ENCODE measurements at places on chromosomes 2 and 18.

GRCh38 chr18:78768656-78769501, 210.7 kb upstream of the SALL3 start:
- DNase-seq = no peak

DNA sequence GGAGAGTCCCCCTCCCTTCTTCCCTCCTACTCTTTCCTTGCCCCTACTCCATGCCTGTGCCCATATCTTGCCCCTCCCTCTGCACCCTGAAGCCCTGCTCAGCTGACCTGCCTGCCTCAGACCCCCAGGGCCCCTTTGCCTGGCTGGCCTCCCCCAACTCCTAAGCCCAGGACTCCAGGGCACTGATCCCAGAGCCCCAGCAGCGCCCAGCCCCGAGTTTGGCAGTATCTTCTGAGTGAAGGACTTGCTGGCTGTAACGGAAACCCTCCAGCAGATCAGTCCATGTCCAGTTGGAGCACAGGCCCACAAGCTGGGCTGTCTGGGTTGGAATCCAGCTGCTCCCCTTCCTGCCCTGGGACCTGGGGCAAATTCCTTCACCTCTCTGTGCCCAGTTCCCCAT, 46.0 kb downstream of the MCFD2 start:
- DNase-seq = no peak

DNA sequence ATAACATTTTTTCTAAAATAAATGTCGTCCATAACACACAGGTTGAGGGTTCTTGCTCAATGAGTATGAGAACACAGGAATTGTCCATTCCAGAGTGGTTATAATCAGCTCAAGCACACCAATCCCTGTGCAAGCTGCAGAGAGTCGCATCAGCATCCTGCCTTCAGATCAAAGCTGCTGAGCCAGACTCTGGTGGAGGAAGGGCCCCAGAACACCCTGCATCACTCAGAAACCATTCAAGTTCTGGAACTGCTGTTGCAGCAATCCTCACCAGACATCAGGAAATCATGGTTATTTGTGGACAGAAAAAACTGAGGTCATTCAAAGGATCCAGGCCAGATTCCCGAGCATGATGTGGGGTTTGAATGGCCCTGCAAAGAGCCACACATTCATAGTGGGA, 44.5 kb downstream of the DNER start:
- DNase-seq = no peak

GRCh38 chr2:201343559-201343958, 13.6 kb downstream of the FLACC1 start:
- no peak for DNase-seq

- DNase-seq = no peak
Measured at GRCh38 chr2:191385416-191386160, 140.4 kb downstream of the MYO1B start.

GRCh38 chr2:241571821-241572620, 13.5 kb downstream of the BOK start:
- no peak for DNase-seq

DNA sequence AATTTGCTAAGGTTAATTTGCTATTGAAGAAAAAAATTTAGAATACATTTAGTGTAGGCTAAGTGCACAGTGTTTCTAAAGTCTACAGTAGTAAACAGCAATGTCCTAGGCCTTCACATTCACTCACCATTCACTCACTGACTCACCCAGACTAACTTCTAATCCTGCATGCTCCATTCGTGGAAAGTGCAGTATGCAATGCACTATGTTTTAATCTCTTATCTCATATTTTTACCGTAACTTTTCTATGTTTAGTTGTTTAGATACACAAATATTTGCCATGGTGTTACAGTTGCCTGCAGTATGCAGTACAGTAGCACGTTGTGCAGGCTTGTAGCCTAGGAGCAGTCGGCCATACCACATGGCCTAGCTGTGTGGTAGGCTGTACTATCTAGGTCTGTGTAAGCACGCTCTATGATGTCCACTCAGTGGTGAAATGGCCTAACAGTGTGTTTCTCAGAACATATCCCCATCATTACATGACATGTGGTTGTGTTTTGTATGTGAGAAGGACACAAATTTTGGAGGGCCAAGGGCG, 18.1 kb upstream of the RFX8 start:
- DNase-seq = no peak

DNA sequence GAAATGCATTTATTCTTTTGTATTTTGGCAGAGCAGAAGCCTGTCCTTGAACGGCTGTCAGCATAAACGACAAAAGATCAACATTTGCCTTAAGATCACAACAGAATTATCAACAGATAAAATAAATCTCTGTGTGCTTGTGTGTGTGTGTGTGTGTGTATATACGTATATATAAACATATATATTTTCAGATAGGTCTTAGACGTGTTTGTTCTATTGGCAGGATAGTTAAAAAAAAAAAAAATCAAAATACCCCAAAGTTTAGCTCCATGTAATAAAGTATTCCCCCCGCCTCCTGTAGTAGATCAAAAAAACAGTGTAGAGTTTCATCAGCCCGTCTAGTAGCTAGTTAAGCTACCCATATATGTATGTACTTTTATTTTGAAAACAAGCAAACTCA, 107.9 kb downstream of the CHN1 start:
- DNase-seq = no peak

DNA sequence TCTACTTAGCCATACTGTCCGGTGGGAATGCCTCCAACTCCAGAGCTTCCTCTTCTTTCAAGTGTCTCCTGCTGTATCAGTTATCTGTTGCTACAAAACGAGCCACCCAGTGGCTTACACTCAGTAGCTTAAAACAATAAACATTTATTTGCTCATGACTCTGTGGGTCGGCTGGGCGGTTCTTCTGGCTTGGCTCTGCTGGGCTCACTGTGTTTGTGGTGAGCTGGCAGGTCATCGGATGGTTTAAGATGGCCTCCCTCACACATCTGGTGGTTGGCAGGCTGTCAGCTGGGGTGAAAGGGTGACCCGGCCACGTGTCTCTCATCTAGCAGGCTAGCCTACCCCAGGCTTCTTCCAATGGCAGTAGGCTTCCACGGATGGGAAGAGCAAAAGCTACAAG, 122.4 kb upstream of the SLC1A4 start:
- DNase-seq = no peak

DNA sequence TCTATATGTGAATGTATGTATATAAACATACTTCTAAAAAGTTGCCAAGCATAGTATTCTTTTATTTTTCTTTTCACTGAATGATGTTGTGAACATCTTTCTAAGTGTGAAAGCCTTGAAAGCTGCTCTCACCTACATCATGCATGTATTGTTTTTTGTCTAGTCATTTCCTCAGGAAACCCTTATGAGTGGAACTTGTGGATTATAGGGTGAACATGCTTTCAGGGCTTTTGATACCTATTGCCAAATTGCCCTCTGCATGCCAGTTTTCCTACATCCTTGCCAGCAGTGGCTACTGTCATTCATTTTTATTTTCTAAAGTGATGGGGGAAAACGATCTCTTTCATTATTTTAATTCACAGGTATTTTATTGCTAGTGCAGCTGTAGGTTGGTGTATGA, 78.3 kb downstream of the ADAM23 start:
- no peak for DNase-seq

GRCh38 chr2:69097148-69097610, 84.2 kb downstream of the ANTXR1 start:
- DNase-seq = no peak

- DNase-seq = no peak
Measured at GRCh38 chr18:11999429-11999828, 18.1 kb downstream of the IMPA2 start.

GRCh38 chr18:22180722-22181121, 11.3 kb downstream of the GATA6 start:
- no peak for DNase-seq

- no peak for DNase-seq
Measured at GRCh38 chr2:106531676-106532214, 44.6 kb downstream of the CD8B2 start.

DNA sequence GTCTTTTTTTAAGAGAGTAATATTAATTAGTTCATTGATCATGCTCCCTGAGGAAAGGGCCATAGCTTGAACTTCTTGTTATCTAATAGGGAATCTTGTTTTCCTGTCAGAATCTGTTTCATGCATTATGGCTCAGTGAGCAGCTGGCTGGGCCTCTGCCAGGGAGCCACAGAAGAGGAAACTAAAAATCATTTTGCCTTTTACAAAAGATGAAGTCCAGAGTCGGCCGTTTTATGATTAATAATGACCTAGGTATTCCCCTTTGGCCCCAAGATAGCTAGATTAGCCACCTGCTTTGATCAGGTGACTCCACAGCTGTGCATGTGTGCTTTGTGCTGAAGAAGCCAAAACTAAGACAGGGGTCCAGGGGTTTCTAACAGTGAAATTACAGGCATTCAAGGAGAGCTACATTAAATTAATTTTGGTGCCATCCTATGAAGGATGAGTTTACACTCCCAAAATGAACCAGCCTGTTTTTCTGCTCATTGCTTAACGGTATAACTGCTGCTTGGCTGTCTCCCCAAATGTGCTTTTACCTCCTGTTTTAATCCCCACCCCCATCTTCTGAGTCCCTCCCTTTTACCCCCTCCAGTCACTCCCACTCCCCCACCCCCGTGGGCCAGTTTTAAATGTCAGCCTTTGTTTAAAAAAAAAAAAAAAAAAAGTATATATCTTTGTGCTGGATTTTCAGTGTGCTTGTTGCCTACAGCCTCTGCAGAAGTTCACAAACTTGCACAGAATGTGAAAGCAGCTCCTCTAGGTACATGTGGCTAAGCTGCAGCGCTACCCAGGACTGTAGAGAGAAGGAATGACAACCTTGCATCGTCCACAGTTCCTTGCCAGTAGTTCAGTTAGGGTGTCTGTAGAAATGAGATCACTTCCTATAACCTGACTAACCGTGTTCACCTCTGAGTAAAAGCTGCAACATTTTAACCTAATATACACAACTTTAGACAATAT, 93.1 kb downstream of the CABLES1 start:
- no peak for DNase-seq

DNA sequence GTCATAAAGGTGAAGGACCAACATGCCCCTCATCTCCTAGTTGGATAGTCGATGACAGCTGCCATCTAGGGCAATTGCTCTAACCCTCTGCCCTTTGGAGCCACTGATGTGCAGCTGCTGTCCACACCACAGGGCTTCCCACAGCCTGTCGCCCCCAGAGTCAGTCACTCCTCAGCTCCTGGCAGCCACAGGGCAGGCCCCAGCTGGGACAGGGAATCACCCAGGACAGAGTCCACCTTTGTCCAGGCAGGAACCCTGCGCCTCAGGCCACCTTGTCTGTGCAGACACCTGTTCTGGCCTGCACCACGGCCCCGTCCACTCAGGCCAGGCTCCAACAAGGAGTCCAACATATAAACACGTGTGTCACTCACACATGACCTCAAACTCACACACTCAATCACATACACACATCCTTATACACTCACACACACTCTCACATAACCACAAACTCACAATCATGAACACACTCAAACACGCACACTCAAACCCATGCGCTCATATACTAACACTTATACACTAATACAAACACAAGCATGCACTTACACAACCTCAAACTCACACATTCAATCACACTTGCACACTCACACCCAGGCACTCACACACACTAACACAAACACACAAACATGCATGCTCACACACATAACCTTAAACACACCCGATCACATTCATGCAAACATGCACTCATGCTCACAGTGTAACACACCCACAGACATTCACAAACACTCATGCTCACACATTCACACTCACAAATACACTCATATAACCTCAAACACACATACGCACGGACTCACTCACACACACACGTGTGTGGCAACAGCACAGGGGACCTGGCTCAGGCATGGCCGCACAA, 29.7 kb downstream of the HDAC4 start:
- DNase-seq = no peak

- no peak for DNase-seq
Measured at GRCh38 chr2:57218206-57218605, 828.4 kb upstream of the VRK2 start.

DNA sequence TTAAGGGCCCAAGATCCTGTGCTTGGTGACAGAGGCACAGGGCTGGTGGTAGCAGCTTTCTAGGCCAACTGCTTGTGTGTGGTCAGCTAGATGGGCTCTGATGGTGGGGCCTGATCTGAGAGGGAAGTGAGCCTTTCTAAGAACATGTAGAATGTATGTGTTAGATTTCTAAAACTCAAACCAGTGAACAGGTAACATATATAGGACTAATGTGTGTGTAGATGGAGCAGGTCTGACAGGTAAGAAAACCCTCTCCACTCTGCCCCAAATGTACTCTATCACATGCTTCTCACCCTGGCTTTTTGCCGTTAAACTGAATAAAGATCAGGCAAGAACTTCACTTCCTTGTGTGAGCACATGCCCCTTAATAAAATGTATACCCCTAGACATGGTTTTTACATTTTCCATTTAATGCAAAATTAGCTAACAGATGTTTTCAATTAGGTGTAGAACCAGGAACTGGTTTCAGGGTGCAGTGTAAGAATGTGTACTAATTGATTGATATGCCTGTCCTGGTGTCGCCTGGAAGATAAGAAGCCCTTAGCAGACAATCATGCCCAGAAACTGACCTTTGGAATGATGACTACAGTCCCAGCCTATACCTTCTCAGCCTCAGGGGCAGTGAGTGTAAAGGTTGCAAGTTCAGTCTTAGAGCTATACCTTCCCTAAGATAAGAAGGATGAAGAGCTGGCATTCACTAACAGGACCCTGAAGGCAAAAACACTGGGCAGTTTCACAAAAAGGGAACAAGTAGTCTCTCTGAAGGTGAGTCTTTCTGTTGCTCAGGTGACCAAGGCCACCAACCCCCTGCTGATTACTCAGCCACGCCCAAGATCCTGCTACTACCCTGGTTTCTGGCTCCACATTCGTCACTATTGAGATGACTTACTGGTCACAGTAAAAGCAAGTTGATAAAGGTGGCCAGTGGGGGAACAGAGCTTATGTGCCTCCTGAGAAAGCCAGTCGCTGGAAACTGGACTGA, 71.2 kb downstream of the SPATS2L start:
- no peak for DNase-seq

GRCh38 chr2:23401427-23402204, 16.6 kb downstream of the KLHL29 start:
- no peak for DNase-seq

GRCh38 chr2:182540252-182540651, 113.4 kb upstream of the PDE1A start:
- no peak for DNase-seq

DNA sequence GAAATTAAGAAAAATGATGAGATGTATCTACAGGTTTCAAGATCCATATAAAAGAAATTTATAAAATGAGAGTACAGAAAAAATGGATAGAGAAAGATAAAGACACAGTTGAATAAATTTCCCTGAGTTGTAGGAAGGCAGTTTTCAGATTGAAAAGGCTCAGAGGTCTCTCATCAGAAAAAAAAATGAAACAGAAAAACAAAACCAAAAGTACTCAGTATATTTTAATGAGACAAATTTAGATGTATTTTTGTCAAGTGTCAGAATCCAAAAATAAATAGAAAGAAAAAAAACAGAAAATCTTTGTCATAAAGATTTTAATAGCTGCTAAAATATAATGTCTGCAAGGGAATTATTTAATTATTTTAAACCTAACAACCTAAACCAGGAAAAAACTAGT, 520.5 kb downstream of the KCNJ3 start:
- DNase-seq = no peak

GRCh38 chr2:148102641-148103040, 81.8 kb downstream of the MBD5 start:
- DNase-seq = no peak

- no peak for DNase-seq
Measured at GRCh38 chr18:39587586-39587985, 2022.0 kb upstream of the CELF4 start.

Data from cerebellar nuclear complex (tissue), 1 donor.